ENCODE measurements at places on chromosomes 4 and X.

GRCh38 chrX:141714680-141715079 lies 16.1 kb upstream of the SPANXD start:
- DNase-seq, result no peak

GRCh38 chr4:169117591-169118081 lies 107.6 kb upstream of the CBR4 start:
- DNase-seq, result no peak

DNA sequence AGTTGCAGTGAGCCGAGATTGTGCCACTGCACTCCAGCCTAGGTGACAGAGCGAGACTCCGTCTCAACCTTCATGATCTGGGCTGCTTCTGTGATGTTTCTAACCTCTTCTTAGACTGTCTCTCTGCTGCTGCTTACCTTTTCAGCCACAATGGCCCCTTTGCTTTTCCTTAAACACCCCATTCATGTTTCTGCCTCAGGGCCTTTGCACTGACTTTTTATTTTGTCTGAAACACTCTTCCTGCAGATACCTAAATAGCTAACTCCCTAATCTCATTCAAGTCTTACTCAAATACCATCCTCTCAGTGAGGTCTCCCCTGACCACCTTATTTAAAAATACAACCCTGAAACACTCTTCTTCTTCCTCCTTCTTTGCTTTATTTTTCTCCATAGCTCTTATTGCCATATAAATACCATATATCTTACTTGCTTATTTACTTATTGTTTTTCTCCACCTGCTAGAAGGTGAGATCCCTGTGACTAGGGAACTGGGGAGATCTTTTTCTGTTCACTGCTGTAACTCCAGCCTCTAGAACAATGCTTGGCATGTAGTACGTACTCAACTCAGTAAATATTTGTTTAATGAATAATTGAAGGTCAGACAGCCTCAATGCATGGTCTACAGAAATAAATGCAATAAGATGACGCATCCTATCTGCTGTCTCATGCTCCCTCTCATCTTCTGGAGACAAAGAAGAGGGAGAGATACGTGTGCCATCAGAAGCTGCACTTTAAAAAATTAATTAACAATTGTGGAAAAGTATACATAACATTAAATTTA lies 43.8 kb upstream of the SETD7 start:
- DNase-seq, result no peak

DNA sequence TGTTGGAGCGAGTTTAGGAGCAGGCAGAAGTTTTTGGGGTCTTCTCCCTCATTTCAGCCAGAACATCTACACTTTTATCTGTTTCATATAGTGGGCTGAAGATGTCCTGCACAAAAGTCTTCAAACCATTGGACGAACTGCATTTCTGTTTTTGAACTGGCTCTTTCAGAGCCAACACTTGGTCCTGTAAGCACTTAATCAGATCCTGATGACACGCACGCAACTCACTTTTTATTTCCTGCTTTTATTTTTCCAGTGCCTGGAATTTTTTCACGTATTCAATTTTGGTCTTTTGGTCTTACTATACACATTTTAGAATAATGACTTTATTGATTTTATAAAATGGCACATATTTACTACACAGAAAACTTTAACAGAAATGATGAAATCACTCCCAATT lies 40.2 kb upstream of the NKX3-2 start:
- DNase-seq, result no peak

DNA sequence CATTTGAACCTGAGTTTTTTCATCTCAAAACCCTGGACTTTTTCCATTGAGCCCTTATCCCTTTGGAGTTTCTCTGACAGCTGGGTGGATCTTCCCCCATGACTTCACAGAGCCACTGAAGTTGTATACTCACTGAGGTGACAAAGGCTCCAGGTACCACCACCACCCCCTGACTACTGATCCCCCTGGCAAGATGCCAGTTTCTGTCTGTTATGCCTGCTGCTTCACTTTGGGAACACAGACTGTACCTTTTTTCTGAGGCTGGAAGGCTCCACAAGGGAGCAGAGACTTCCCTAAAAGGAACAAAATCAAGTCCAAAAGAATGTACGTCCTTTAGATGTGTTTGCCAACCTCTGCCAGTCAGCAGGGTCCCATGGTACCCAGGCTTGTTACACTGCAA lies 160.3 kb upstream of the JADE1 start:
- DNase-seq, result no peak

Measured in retinal pigment epithelial cell (primary cell).